ENCODE measurements at places on chromosomes 5 and 9. TPM values are rescaled to one million over a fixed set of nuclear protein-coding genes. Genes with fewer than 3 reads are reported as not detected.

GRCh38 chr5:142684508-142685041, 1.3 kb downstream of the FGF1 start:
- peak overlapping the region; percentile 97 for H3K27ac ChIP-seq
- H3K4me1 ChIP-seq: peaks cover 40% of the 10 kb centered on the region
- no peaks in the 10 kb centered on the region for H3K36me3 ChIP-seq
- H3K4me3 ChIP-seq: peak overlapping the region; percentile 61

GRCh38 chr9:8727191-8727590, 927.6 kb upstream of the DMAC1 start:
- H3K36me3 ChIP-seq: no peaks in the 10 kb centered on the region
- no peak overlapping the region for H3K27ac ChIP-seq
- peaks cover 19% of the 10 kb centered on the region for H3K4me1 ChIP-seq
- H3K4me3 ChIP-seq: no peak overlapping the region
- H3K27me3 ChIP-seq: no peaks in the 10 kb centered on the region

DNA sequence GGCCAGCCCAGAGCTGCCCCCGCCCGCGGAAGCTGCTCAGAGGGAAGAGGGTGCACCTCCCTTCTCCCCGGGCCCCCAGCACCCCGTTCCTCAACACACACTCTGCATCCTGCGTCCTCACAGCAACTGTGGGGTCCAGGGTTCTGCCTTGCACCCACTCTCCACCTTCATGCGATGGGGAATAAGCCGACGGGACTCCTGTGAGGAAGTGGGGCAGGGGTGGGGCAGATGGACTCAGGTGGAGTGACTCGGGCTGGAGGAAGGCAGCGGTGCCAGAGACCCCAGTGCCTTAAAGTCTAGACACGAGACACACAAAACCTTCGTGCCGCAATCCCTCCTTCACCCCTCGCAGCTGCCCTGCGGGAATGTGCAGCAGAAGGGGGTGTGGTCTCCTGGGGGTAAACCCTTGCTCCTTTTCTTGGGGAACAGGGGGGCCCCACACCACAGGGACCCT, 8.6 kb downstream of the BRD3 start:
- peak overlapping the region; percentile 47 for H3K4me3 ChIP-seq
- no peak for DNase-seq
- H3K27me3 ChIP-seq: no peaks in the 10 kb centered on the region
- H3K36me3 ChIP-seq: no peaks in the 10 kb centered on the region
- H3K27ac ChIP-seq: no peak overlapping the region
- H3K4me1 ChIP-seq: peaks cover 25% of the 10 kb centered on the region

GRCh38 chr5:170749911-170750431, 33.6 kb upstream of the GABRP start:
- no peak for DNase-seq
- H3K27me3 ChIP-seq: peaks cover 4% of the 10 kb centered on the region
- H3K27ac ChIP-seq: no peak overlapping the region
- no peak overlapping the region for H3K4me3 ChIP-seq
- peaks cover 41% of the 10 kb centered on the region for H3K4me1 ChIP-seq

DNA sequence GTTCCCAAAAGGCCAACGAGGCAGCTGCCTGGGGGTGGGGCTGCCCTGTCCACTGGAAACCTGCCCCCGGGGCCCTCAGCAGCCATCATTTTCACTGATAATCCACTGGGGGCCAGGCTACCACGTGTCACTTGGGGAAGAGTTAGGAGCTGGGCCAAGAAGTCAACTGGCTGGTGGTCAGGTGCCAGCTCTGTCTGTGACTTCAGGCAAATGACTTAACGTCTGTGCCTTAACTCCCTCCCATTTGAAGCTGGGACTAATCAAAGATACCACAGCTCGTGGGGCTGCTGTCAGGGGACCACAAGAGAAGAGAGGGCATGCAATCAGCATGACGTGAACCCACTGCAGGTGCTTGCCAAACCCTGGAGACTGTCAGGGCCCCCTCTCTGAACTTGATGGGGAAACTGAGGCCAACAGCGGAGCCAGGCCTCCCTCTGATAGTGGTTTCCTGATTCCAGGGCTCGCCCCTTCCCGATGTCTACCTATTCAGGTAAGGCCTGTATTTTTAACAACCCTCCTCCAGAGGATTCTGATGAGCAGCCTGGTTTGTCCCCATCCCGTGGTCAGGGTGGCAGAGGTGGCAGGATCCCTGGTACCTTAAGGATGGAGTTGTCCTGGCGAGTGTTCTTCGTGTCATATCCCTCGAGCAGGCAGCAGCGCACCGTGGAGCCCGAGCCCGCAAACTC, 12.3 kb upstream of the DPM2 start:
- H3K27me3 ChIP-seq: no peaks in the 10 kb centered on the region
- peaks cover 54% of the 10 kb centered on the region for H3K4me1 ChIP-seq
- DNase-seq: no peak
- H3K4me3 ChIP-seq: peak overlapping the region; percentile 80
- peak overlapping the region; percentile 99 for H3K27ac ChIP-seq

DNA sequence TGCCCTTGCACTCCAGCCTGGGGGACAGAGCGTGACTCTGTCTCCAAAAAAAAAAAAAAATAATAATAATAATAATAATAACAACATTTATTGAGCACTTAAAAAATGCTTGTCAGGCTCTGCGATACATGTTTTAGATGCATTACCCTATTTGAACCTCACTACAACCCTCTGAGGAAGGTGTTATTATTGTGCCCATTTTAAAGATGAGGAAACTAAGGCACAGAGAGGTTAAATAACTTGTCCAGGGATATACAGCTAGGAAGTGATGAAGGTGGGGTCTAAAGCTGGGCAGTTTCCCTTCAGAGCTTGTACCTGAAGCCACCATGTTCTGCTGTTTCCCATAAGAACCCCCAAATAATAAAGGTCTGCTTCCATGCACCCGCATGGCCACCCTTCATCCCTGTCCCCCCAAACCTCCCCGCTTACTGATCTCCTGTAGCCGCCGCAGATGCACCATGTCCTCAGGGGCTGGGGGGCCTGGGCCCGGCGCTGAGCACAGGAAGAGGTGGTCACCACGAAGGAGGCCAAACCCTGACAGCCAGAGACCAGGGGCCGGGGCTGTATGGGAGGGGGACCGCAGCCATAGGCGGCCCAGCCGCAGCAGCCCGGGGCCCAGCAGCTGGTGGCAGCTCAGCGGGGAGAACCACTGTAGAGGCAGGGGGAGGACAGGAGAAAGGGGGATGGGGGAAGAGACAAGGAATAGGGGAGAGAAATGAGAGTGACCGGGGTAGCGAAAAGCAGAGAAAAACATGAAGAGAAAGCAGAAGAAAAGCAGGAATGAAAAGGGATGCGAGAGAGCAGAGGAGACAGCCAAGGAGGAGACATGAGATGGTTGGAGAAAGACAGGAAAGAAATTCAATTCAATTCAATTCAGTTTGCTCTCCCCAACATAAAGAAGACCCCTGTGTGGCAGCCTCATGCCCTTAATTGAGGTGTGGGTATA, 15.1 kb upstream of the FCHSD1 start:
- peaks cover 4% of the 10 kb centered on the region for H3K4me1 ChIP-seq
- no peak overlapping the region for H3K27ac ChIP-seq
- H3K36me3 ChIP-seq: no peaks in the 10 kb centered on the region

GRCh38 chr5:40037713-40038112, 612.9 kb upstream of the DAB2 start:
- no peaks in the 10 kb centered on the region for H3K27me3 ChIP-seq
- DNase-seq: no peak

DENND4C gene
- total RNA-seq: 26.4 TPM

MCC gene
- 10.8 TPM for total RNA-seq

FAM153A gene
- not detected for total RNA-seq

VLDLR gene
- total RNA-seq: 20.3 TPM
